Dermis lymphatic vessel endothelial cell (primary cell): ENCODE measurements at places on chromosomes 3 and 15. TPM values are rescaled to one million over a fixed set of nuclear protein-coding genes. Genes with fewer than 3 reads are reported as not detected.

The TGM5 gene
- not detected in 2 replicates for total RNA-seq

The FBXO40 gene
- total RNA-seq, result not detected in 2 replicates

The RBP2 gene
- not detected in 2 replicates for total RNA-seq

The SPRED1 gene
- 20.2 and 30.7 TPM in 2 replicates for total RNA-seq

The NDN gene
- total RNA-seq, result 29.0 and 48.8 TPM in 2 replicates

The HRG gene
- total RNA-seq, result not detected in 2 replicates

The C3orf62 gene
- 2.4 and 2.8 TPM in 2 replicates for total RNA-seq

The LMAN1L gene
- not detected in 2 replicates for total RNA-seq

The CYP1A1 gene
- 47.1 and 65.0 TPM in 2 replicates for total RNA-seq

The POC1A gene
- 3.4 and 3.8 TPM in 2 replicates for total RNA-seq

The CCDC80 gene
- 10.0 and 17.3 TPM in 2 replicates for total RNA-seq
